Cardiac septum (tissue), 1 donor: ENCODE measurements at places on chromosomes 5 and 9.

- DNase-seq: no peak
Observed at GRCh38 chr5:150642991-150643710, 2.7 kb downstream of the SYNPO start.

DNA sequence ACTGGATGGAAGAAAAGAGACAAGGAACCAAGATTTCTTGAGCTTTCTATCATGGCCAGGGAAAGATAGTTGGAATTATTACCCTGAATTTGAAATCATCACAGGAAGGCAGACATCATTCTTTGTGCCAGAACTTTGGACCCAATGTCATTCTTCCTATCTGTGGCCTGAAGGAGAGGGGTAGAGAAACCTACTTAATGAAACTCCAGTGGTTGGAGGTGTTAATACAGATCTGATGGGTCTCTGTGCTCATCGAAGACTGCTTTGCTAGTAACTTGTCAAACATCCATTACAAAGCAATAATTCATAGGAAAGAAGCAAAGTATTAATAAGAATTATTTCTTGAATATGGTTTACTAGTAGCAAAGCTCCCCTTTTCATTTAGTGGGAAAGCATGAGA is 26.9 kb downstream of the PRLR start:
- no peak for DNase-seq

DNA sequence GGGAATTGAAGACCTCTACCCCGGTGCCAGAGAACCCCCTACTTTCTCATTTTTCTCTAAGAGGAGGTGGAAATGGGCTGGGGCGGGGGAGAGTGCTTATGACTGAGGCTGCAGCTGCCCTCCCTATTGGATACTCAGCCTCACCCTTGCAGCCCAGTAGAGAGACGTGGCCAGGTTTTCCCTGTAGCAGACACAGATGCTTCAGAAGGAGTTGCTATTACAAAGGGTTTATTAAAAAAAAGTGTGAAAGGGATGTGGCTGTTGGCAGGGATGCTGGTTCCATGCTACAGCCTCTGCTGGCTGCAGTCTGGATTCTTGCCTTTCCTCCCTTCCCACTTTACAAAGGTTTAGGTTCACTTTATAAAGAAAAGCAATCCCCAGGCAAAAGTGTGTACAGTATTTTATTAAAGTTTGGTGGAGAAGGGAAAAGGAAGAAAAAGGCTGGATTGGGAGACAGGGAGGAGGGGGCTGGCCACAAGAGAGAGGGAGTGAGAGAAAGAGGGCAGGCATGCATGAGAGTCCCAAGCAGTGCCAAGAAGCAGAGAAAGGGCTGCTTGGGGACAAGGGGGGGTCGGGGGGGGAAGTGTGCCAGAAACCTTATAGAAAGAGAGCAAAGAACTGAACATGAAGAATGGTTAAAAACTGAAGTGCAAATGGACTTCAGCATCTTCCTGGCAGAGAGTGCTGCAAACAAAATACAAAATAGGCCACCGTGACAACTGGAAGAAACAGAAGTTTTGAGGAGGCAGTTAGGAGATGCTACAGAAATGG is 29.5 kb upstream of the NFIB start:
- DNase-seq: no peak

GRCh38 chr5:135373736-135374515 is 25.1 kb downstream of the MACROH2A1 start:
- no peak for DNase-seq

DNA sequence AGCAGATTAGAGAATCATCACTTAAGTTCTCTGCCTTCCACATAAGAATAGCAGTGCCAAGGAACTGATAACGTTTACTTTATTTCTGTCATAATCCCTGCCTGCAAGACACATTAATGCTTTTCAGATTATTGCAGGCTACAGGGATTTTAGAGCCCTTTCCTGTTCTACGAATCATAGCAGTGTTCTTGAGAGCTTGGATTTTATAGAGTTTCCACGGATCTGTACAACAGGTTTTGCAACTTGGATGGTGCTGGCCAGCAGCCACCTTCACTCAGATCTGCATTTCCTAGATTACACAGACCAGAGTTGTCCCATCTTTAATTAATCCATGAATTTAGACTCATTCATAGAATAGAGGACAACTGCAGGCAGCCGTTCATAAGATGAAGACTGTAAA is 38.1 kb downstream of the SLC12A2 start:
- DNase-seq: no peak

- DNase-seq: no peak
Observed at GRCh38 chr9:27473111-27473529, 51.0 kb upstream of the IFNK start.

DNA sequence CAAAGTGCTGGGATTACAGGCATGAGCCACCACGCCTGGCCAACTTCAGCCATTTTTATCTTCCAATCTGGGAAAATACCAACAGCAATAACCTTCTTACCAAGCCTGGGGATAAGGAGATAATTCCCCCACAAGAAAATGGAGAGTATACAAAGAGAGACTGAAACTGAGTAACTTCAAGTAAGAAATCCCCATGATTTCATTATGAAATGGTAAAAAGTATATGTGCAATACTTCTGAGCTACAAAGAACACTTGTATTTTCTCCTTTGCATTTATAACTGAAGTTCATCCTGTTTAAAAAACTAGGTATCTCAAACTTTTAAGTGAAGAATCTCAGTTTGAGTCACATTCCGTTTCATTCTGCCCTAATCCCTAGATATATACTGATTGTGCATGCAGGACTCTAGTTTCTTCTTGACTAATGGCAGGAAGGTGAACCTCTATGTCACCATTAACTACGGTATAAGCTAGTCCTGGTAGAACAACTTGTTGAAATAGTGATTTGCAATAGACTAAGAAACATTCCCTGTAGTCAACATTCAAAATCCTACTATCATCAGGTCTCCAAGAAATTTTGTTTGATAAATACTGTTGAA is 2071.4 kb downstream of the MAT2B start:
- DNase-seq: no peak

GRCh38 chr9:27602954-27603353 is 29.7 kb upstream of the C9orf72 start:
- DNase-seq: no peak

- DNase-seq: no peak
Observed at GRCh38 chr9:17928768-17929167, 349.9 kb downstream of the SH3GL2 start.

DNA sequence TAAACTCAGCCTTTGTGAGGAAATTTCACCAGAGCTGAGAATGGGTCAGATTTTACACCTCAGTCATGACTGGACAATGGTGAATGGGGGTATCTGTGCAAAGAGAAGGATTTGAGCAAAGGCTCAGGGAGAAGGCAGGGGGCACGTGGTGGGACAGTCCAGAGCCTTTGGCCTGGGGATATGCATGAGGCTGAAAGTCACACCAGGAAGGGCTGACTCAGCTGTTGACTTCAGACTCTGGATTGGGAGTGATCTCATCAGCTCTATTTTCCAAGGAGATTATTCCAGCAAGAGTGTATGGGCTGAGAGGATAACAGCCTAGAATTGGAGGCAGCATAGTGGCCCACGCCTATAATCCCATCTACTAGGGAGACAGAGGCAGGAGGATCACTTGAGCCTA is 53.6 kb downstream of the SAXO1 start:
- DNase-seq: no peak
